ENCODE measurements at places on chromosomes 3 and 15.
A peak's percentile ranks its signal among the peaks of the same experiment; 100 is the strongest.

DNA sequence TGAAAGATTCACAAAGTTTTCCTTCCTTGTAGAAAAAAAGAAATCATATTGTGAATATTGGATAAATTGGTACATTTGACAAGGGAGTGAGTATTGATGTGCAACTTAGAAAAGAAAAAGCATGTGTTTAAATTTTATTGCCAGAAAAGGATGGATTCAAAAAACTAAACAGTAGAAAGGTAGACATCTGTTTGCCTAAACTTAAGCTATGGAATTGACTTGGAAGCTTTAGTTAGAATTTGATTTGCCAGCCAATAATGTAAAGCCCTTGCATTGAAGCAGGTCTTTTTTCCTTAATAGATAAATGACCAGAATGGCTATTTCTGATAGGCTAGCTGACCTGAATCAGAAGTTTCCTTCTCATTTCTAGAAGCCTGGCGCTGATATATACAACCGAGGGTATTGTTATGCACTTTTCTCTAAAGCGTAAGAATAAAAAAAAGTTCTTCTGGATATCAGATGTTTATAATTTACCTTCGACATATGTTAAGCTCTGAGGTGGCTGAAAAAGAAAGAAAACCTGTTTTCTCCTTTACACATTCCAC lies 4.2 kb downstream of the RARB start:
- no peak for DNase-seq

DNA sequence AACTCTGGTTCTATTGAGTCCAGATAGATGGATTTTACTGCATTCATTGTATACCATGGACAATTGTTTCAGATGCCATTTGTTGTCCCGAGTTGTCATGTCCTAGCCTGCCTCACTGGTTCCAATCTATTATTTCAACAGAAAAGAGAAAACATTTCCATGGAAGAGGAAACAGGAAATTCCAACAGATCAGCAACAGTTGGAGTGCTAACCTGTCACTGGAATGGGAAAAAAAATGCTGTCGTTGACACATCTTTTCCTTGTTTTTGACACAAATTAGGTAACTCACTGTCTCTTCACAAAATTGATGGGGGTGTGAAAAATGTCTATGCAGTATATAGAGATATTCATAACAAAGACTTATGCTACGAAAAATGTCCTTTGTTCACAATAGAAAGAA lies 432.0 kb upstream of the TBL1XR1 start:
- no peak for DNase-seq

DNA sequence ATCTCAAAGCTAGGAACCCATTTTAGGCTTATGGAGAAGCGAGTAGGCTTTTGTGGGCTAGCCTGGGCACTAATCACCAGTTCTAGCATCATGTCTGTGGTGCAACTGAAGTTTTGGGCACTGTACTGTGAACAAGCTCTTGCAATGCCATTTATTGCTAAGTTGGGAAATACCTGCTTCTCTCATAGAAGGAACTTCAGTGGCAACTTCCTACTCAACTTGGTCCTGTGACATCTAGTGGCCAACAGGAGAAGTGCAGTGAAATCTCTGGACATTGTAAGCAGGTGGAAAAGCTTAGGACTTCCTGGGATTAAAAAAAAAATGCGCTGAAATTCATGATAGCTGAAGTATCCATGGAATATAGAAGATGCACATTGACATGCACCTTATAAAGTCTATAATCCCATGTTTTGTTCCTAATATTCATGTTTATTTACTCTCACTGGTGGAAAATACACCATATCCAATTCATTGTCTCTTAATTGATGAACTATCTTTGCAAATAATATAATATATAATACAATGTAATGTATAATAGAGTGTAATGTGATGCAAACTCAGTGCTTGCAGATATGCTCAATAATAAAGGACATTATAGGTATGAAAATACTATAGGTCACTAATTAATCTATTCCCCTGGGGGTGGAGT lies 6.5 kb upstream of the ALDH1A3 start:
- DNase-seq, result peak; percentile 16

GRCh38 chr3:183524476-183524875 lies 31.0 kb downstream of the KLHL6 start:
- DNase-seq, result no peak

GRCh38 chr15:101185770-101186169 lies 66.1 kb downstream of the CHSY1 start:
- no peak for DNase-seq

DNA sequence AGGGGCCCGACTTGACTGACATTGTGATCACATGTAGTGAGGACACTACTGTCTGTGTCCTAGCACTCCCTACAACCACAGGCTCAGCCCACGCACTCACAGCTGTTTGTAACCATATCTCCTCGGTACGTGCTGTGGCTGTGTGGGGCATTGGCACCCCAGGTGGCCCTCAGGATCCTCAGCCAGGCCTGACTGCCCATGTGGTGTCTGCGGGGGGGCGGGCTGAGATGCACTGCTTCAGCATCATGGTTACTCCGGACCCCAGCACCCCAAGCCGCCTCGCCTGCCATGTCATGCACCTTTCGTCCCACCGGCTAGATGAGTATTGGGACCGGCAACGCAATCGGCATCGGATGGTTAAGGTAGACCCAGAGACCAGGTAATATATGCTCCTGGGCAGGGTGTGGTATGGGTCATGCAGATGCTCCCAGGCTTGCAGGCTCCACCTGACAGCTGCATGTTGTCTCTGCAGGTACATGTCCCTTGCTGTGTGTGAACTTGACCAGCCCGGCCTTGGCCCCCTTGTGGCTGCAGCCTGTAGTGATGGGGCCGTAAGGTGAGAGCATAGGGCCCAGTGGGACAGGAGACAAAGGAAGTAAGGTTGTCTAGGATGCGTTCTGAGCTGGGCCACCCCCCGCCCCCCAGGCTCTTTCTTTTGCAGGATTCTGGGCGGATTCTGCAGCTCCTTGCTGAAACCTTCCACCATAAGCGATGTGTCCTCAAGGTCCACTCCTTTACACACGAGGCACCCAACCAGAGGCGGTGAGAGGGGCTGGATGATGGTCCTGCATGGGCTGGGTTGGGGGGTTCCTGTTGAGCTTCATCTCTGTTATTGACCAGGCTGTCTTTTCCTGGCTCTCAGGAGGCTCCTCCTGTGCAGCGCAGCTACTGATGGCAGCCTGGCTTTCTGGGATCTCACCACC lies 4.4 kb downstream of the DALRD3 start:
- DNase-seq, result no peak

DNA sequence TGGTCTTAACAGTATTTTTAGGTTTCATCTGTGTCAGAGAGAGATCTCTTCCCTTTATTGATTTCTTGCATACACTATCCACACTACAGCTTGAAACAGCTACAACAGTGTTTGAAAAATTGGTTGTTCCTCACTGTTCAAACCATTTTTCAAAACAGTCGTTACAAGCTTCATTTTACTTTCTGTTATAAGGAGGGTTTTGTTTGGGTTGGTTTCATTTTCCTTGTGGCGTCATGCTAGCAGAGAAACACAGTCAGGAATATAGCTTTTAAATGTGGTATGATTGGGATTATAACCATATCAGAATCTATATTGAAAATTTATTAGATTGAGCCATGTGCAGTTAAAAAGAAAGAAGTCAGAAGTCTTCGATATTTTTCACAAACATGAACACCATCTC lies 400.6 kb downstream of the ZBTB20 start:
- DNase-seq, result no peak

- no peak for DNase-seq
These were observed 34.6 kb upstream of the CMTM8 start for GRCh38 chr3:32203854-32204253.

GRCh38 chr3:182252802-182253201 lies 540.5 kb upstream of the ATP11B start:
- DNase-seq, result no peak

GRCh38 chr3:5079761-5080160 lies 42.3 kb upstream of the ARL8B start:
- DNase-seq, result no peak

DNA sequence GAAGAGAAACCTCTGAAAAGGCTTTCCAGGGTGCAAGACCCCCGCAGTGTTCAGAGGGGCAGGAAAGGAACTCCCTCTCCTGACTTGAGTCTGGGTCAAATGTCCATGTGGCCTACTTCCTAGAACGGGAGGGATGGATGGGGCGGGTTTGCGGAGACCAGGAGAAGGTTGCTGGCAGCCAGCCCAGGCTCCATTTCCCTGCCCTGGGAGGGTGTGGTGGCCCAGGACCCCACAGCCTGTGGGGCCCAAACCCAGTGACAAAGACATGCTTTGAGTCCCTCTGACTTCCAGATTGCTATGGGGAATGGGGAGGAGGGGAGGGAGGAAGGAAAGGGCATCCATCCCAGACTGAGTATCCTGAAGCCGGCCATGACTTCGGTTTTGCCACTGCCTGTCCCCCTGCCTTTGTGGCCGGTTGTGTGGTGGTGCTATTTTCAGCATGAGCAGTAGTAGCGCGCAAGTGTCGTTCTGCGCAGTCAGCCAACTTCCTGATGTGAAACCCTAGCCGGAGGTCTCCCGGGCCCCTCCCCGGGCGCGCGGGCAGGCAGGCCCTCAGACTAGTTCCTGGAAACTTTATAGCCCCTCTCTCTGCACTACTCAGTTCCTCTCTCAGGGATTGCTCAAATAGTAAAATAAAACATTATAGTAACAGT lies 24.4 kb downstream of the MAGEF1 start:
- DNase-seq, result no peak

GRCh38 chr3:112699436-112699978 lies 58.6 kb upstream of the CCDC80 start:
- no peak for DNase-seq

GRCh38 chr3:4320096-4320911 lies 17.1 kb downstream of the SETMAR start:
- no peak for DNase-seq

- no peak for DNase-seq
These were observed 74.0 kb downstream of the B3GALNT1 start for GRCh38 chr3:161031134-161031533.

DNA sequence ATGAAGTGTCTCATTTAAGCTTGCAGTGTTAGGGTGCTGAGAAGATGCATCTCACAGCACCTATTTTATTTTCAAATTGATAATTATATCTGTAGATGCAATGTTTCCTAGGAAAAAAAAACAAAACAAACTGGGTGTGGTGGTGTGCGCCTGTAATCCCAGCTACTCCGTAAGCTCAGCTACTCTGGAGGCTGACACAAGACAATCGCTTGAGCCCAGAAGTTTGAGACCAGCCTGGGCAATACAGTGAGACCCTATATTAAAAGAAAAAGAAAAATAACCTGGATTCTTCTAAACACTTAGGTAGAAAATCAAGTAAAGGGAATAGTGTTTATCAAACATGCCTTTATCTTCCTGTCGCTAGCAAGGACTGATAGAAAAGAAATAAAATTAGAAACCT lies 1.9 kb downstream of the MINDY2 start:
- no peak for DNase-seq

DNA sequence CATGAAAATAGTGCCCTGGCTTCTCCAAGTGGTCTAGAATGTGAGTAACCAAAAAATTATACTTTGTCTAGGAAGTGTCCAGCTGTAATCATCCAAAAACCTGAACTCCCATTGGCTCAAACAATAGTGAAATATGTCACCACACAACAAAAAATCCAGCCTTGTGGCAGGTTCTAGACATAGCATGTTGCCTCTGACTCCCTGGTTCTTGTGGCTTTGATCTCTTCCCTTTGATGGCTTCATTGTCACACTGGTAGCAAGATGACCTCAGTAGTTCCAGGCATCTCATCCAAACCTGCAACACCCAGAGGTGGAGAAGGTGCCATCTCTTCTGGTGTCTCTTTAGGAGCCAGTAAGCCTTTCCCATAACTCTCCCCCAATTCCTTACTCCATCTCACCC lies 74.7 kb downstream of the CMSS1 start:
- no peak for DNase-seq

DNA sequence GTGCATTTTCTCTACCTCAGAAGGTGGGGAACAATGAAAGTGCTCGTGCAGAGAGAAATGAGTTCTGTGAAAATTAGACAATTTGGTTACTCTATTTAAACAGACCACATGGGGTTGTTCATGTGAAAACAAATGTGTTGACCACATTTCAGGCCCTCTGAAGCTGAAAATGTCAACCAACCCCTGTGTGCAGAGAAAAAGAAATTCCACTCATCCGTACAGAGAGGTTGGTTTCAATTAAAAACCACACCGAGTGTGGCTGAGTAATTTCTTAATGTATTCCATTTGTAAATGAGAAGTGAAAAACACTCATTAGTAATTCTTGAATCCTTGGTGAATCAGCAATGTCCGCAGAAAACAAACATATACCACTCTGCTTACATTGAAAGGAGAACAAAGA lies 46.9 kb upstream of the SLC7A14 start:
- DNase-seq, result peak; percentile 33

DNA sequence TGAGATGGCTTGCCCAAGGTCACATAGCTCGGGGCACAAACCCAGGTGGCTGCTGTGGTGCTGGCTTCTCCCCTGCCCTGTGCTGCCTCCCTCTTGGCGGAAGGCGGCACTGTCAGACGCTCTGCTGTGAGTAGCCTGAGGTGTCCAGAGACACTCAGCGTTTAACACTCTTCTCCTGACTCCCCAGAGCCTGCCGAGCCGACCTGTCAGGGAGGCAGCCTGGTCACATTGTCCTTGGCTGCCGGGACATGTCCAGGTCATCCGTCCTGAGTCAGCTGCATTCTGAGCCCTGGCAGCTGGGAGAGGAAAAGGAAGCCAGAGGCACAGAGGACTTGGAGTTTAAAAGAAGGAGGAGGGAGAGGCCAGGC lies 4.7 kb downstream of the LMAN1L start:
- DNase-seq, result no peak

- DNase-seq, result no peak
These were observed 11.2 kb upstream of the DUSP7 start for GRCh38 chr3:52067526-52067925.

DNA sequence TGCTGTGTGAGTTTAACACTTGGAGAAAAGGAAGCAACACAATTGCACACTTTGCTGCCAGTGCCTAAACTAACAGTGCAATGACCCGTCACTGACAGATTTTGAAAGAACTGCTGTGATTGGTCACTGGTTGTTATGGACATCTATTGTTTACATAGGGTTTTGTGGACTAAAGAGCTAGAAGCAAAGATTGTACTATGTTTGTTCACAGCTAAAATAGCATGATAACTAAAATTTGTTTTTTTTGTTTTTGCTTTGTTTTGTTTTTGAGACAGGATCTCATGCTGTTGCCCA lies 112.4 kb upstream of the GOLGA8J start:
- DNase-seq, result no peak

GRCh38 chr3:29643034-29643425 lies 362.2 kb downstream of the RBMS3 start:
- no peak for DNase-seq

GRCh38 chr3:148931574-148931973 lies 59.8 kb upstream of the GYG1 start:
- DNase-seq, result no peak

GRCh38 chr15:48644827-48645557 lies 517 bp downstream of the FBN1 start:
- no peak for DNase-seq

- DNase-seq, result peak; percentile 75
These were observed 2.1 kb upstream of the CCDC80 start for GRCh38 chr3:112642912-112643506.

Measured in NCI-H748 treated with DMSO at 0.1 percent for 48 hours (cell line).